Skin of body (tissue), 3 donors: ENCODE measurements at places on chromosomes 7 and 10. TPM values are rescaled to one million over a fixed set of nuclear protein-coding genes. Genes with fewer than 3 reads are reported as not detected.

Gene FXYD4
- total RNA-seq = not detected

Gene SYCE1
- total RNA-seq = not detected

Gene PRKAR1B
- 12.5 TPM for total RNA-seq

Gene BLNK
- 5.9 TPM for total RNA-seq

Gene EIF5AL1
- total RNA-seq = 0.30 TPM

Gene MYL10
- 3.2 TPM for total RNA-seq

Gene GPNMB
- 208 TPM for total RNA-seq

Gene GSDME
- total RNA-seq = 6.9 TPM

Gene NPSR1
- not detected for total RNA-seq
